ENCODE measurements at places on chromosomes 11 and 22.
A peak's percentile ranks its signal among the peaks of the same experiment; 100 is the strongest.

GRCh38 chr22:31828739-31829138 is 74.9 kb downstream of the DEPDC5 start:
- DNase-seq, result no peak

DNA sequence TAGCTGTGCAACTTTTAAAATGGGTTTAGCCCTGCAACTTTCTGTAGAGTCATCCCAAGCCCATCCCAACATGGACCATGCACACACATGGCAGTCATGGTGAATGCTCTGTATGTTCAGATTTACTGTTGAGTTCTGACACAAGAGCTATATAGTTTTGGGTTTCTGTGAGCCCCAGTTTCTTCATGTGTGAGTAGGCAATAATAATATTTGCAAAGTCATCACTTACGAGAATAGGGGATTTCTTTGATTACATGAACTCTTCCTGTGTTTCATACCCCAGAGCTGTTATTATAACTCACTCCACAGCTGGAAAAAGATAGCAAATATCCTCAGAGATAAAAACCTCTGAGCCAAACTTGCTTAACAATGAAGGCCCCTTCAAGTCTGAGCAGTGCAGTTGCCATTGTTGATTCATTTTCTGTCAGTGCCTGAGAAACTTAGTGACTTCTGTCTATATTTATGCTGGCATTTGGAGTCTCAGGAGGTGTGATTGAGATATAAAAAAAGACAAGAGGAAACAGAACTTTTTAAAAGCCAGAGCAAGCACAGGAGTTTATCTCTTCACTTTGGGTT is 767.9 kb upstream of the API5 start:
- DNase-seq, result no peak

GRCh38 chr11:131246663-131247062 is 123.8 kb upstream of the NTM start:
- DNase-seq, result no peak

DNA sequence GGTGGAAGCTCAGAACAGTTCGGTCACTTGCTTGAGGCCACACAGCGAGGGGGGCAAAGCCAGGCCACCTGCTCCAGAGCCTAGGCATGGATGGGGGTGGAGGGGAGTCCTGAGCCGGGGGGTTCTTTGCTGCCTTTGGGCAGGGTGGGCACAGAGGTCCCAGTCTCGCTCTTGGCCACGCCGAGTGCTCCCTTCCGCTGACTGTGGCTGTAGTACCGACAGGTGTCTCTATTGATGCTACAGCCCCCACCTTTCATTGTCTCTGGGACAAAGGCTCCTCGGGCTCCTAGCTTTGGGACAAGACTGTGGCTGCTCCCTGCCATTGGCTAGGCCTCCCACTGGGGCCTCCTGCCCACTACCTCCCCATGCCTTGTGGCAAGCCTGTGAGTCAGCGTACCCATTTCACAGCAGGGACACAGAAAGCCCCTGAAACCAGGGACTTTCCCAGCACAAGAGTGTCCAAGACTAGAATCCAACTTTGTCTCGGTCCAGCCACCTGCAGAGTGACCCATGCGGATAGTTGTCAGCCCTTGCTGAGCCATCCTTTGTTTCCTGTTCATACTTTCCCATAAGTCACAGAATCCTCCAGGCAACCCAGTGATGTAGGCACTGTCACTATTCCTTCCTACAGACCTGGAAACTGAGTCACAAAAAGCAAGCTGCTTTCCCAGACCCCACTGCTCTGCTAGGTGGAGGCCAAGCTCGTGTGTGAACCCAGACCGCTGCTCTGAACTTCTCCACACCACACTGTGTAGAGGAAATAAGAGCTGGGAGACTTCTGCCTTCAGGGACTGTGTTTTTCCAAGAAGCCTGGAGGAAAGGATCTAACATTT is 17.2 kb downstream of the MYEOV start:
- DNase-seq, result no peak

DNA sequence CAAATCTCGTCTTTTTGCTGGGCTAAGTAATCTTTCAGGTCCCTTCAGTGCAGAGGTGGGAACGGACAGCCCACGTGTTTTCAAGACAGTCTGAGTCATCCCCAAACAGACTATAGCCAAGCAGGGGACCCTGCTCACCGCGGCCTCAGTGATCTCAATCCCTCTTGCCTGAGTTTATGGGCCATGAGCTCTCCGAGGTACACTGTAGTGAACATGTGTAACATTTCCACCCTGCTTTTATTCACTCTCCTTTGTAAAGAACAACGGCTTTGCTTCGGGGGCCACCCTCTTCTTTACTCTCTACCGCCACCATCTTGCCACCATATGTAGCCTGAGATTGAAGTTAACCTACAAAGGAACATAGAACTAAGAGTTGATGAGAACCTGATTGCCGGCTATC is 11.5 kb upstream of the KCTD14 start:
- DNase-seq, result no peak

DNA sequence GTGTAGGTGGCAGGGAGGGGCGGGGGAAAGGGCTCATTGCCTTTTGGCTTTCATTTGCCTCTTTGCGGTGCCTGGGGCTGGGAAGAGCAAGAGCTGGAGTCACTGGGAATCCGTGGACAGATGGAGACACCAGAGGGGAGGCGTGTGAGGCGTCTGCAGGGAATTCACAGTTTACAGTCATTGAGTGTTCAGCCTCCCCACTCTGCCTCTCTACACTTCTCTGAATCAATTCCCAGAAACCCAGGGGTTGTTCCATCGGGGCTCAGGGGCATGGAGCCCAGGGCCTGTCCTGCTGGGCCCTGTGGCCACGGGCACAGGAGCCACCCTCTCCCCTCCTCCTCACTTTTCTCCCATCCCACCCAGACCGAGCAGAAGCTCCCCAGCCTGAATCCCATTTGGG is 160.5 kb upstream of the NAV2 start:
- DNase-seq, result no peak

DNA sequence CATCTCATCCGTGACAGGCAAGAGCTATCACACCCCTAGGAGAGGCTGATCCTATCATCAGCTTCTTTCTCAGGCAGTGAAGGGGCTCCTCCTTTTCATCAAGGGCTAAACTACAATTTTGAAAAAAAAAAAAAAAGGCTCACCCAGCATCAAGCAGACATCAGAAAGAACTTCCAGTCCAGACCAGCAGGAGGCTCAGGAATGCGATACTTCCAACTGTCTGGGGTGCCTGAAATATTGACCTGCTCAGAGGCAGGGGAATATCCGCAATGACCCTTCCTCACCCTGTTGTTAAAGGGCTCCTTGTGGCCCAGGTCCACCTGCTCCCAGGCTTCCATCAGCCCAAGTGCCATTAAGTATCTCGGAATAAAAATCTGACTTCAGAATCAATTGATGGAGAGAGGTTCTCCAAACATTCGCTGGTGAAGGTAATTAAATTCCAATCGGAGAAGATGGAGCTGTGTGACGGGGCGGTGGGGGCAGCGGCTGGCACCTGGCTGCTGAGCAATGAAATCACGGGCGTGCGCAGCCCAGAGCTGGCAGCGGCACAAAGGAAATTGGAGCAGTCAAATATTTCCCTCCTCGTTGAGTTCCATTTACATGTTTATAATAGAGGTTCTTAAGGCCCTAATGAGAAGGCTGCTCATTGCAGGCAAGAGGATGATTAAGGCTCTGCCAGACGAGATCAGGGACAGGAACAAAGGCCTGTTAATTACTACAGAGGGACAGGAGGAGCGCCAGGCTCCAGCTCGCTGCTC is 69.0 kb upstream of the THY1 start:
- no peak for DNase-seq

DNA sequence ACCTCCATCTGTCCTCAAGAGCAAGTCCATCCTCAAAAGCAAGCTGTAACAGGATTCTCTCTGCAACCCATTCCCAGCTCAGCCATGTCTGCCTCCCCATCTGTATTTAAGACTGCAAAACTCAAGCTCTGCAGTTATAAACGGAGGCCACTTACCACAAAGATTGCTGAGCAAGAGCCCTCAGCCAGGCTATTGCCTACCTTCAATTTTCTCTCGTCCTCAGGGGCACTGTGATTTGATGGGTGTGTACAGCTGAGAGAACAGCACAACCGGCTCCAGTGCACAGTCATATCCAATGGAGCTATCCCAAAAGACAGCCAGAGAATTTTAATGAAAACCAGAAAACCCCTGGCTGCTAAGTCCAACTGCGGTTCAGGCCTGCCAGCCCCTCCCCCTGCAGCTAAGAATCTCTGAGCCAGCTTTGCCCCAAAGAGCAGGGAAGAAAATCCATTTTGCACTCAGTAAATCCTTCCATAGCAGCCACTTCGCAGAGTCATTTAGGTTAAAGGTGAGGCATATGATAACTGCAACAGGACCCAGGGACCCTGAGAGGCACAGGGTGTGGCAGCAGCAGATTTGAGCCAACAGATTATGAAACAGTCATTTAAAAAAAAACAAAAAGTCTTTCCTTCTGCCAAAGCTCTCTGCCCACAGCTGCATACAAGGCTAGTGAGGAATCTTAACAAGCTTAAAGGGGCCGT is 37.6 kb downstream of the RAB30 start:
- DNase-seq, result peak; percentile 92

DNA sequence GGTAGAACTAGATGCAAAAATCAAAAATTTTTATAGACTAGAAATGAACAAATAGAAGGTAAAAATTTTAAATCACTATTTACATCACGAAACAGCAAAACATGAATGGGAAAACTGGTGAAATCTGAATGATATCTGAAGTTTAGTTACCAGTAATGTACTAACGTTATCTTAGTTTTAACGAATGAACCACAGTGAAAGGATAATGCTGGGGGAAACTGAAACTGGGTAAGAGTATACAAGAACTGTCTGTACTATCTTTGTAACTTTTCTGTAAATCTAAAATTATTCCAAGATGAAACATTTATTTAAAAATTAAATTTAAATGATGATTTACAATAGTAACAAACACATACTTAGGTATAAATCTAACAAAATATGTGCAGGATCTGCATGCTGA is 7.4 kb downstream of the GDPD4 start:
- no peak for DNase-seq

- DNase-seq, result peak; percentile 78
These were observed 17.0 kb downstream of the ATXN10 start for GRCh38 chr22:45688600-45689080.

DNA sequence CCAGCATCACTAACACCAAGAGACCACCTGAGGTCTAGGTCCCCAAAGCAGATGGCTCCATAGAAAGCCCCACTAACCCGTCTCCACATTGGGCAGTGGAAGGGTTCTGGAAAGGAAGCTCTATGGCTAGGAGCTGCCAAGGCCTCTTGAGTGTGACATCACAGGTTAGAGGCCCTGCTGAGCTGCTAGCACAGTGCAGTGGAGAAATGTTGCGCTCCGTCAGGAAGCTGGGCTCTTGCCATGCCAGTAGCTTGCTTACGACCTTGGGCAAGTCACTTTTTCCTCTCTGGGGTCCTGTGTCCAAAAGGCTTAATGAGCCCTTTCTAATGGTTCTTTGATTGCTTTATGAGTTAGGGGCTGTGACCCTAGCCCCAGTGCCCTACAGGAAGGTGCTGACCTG is 10.6 kb downstream of the PIK3IP1 start:
- no peak for DNase-seq

DNA sequence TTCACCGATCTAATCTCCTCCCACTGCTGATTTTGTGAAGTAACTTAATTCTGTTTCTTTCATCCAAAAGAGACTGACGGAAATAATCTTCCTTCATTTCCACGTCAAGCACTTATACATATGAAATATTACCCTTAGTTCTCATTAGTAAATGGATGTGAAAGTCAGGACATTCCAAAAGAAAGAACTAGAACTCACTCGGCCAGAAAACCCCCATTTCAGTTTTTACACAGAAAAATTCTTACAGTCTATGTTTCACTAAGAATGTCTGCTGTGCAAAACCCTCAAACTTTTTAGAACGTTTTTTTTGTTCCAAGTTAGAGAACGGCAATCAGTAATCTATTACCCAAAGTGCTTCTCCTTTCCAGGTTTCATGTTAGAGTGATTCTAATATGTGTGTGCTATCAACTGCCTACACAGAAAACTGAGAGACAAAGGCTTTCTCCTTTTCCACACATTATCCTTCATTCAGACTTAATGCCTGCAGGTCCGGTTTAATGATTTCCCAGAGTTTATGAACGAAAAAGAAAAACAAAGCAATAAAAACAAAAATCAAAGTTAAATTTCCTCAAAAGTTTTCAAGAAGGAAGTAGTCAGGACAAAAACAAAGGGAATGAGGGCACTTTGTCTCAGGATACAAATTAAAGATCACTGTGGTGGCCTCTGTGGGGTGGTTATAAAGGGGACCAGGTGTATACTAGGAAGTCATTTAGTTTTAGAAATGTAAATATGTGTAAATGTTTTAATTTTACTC is 11.3 kb upstream of the SESN3 start:
- DNase-seq, result no peak

GRCh38 chr22:38750638-38751037 is 5.2 kb downstream of the SUN2 start:
- no peak for DNase-seq

- peak; percentile 50 for DNase-seq
These were observed 14.6 kb downstream of the SPECC1L start for GRCh38 chr22:24285245-24285644.

DNA sequence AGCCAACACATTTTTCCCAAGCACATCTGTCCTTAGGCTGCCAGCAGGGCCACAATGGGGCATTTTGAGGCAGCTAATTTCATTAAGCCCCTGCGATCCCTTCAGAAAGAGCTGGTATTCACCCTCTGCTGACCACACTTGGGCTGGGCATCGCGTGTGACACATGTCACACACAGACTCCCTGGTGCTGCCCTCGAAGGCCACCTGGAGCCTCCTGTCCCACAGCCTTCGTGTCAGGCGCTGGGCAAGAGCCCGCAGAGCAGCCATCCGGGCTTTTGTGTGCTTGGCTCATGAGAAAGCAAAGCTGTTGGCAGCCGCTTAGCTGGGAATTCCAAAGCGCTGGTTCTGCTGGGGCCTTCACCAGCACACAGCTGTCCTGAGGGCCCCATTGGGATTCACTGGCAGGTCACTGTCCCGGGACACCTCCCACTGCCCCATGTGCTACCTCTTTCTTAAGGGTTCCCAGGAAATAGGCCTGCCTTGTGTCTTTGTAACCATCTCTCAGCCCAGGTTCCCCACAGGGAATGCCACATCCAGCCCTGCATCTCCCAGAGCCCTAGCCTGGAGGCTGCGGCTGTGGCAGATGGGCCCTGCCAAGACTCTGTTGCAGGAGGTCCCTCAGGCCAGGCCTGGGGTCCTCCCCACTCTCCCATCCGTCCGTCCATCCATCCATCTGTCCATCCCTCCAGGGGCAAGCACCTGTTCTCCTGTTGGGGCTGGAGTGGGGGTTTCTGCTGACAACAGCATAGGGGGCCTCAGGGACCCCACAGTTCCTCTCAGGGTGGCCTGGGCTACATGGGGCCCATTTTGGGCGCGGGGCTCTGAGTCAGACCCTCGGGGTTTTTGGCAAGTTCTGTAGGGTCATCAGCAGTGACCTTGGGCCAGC is 4.9 kb downstream of the CLDN5 start:
- DNase-seq, result no peak

- DNase-seq, result no peak
These were observed 4.4 kb downstream of the CTSD start for GRCh38 chr11:1759151-1759850.

GRCh38 chr11:94665116-94665659 is 98.0 kb downstream of the PIWIL4 start:
- DNase-seq, result no peak

GRCh38 chr11:45151362-45151982 is 5.0 kb downstream of the PRDM11 start:
- DNase-seq, result no peak

Measured in fibroblast of skin of left quadriceps (primary cell).